Hepatic stellate cell (primary cell): ENCODE measurements at places on chromosomes 11 and 22.

DNA sequence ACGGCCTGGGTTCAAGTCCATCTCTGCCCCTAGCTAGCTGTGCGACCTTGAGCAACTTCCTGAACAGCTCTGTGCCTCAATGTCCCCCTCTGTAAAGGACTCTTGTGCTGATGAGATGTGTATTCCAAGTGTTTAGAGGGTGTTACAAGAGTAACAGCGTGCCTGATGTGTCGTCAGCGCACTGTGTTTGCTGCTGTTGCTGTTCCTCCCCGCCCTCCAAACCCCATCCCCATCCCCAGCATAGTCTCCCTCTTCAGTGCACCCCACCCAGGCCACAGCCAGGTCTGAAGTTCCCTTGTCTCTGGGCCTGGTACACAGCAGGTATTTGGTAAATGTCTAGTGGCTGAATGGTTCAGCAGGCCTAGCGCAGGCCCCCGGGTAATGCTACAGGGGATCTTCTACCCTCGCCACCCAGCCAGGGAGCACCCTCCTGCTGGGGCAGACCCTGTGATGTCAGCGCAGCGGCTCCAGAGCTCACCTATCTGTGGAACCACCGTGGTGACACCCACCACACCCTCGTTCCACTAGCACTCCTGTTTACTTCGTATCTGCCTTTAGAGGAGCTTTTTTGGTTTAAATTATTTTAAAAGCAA is 10.3 kb downstream of the CBX7 start:
- DNase-seq: no peak

DNA sequence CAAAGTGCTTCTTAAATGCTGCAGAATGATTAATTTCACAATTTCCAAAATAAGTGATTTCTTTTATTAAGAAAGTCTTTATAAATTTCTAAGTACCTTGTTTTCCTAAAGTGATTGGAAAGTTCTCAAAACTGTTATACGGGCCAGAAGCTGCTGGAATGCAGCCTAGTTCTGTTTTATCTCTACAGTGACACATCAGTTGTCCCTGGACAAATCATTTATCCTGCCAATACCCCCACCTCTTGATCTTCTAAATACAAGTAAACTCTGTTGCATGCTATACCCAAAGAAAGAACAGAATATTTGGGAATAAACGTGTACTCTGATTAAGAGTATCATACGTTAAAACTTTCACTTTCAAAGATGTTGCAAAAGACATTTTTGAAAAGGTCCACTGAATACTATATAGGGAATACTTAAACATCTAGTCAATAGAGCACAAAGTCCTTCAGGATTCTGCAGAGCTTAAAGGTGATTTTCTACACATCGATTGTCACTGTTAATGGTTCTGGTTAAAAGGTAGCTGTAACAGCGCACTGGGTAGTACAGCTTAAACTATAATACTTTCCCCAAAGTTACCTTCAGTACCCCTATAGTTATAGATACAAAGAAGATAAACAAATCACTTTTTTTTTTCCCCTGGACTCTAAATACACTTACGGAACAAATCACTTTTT is 92.1 kb upstream of the APOA1 start:
- DNase-seq: no peak

DNA sequence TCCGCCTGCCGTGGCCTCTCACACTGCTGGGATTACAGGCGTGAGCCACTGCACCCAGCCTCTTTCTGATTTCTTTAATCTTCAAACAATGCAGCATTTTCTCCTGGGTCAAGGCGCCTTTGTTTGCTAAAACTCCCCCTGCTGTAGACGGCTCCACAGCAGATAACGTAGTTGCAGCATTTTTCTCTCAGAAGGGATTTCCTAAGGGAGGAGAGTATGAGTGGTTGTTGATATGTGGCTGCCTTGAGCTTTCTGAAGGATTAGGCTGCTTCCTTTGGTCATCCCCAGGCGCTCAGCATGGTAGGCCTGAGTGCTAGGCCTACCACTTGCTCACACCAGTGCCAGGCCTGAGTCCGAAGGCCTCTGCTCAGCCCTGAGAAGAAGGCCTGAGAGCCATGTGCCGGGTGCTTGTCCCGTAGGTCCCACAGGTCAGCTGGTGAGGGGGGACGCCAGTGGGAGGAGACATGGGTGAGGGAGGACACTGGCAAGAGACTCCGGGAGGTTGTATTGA is 18.1 kb downstream of the SMARCB1 start:
- DNase-seq: no peak

DNA sequence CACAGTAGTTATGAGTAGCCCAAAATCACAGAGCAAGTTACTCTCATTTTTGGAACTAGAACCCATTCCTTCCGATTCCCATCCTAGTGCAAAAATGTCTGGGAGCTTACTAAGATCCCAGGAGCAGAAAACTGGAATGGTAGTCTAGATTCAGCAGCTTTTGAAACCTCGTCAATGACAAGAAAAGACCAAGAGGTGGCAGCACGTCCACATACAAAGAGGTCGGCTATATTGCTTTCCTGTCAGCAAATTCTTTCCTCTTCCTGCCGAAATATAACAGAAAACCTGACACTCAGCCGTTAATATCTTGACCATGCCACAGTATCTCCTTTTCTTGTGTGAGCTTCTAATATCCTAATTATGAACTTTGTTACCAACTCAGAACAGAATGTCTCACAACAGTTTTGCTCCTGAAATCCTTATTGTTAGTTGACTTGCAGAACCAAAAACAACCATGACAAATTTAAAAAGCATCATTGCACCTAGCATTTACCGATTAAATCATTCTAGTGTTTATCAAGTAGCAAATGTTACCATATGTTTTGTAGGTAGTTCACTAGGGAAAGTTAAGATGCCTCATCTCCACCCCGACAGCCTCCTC is 92.8 kb upstream of the OR9G4 start:
- DNase-seq: peak; percentile 15

- no peak for DNase-seq
These were observed 12.3 kb downstream of the PSMD13 start for GRCh38 chr11:249062-249461.

DNA sequence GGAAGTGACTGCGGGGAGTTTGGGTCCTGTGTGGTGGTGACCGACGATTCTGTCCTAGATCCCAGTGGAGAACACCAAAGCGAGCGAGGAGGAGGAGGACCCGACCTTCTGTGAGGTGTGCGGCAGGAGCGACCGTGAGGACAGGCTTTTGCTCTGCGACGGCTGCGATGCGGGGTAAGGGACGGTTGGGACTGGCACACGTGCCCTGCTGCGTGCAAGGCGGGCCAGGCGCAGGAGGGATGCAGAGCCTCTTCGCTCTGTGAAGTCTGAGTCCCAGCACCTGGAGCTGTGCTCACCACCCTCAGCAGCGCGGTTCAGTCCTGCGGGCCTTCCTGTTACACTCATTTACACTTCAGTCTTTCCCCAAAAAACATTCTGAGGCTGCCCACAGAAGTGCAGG is 16.2 kb downstream of the PHRF1 start:
- DNase-seq: no peak

- DNase-seq: no peak
These were observed 7.3 kb upstream of the SYCE3 start for GRCh38 chr22:50569896-50570535.

DNA sequence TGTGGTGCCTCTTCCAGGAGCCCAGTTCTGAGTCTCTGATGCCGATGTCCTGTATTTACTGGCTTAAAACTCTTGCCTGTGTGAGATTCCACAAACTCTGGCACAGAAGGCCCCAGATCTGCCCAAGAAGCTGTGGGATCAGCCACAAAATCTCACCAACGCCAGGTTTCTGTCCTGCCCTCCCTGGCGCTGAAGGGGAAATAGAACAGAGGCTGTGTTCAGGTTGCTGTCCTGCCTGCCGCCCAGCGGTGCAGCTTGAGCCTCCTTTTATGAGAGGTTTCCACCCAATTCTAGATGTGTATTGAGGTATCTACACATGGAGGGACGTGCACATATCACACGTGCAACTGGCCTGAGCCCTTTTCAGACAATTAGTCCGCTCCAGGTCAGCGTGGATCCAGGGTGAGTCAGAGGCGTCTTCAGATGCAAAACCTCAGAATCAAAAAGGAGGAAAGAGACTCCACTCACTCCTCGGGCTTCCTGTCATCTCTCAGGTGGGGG is 2.2 kb downstream of the TMEM80 start:
- no peak for DNase-seq

DNA sequence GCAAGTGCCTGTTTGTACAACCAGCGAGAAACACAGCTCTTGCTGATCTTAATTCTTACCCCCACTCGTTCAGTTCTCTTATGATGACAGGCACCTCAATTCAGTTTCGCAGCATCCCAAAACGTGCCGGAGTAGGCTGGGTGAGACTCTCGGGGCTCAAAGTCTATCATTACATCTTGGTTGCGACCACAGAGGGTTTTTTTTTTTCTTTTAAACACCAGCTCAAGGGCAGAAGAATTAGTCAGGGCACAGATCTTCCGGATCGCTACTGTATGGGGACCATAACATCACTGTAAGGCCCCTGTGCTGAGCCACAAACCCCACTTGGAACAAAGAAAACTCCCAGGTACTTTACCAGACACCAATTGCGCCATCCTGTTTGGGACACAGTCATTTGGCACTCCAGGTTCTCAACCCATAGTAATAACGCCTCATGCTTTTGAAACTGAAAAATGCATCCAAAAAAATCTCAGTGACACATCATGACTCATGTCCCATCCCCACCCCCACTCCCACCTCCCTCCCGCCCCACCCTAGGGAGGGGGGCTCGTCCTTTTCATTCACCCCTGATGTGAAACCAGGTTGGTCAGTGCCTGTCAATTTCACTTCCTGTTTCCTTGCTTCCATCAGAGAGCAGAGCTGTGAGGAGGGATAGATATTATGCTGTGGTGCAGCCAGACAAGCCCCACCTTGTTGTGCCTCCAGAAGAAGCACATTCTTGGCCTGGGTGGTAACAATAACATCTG is 41.0 kb upstream of the CD5 start:
- DNase-seq: no peak

DNA sequence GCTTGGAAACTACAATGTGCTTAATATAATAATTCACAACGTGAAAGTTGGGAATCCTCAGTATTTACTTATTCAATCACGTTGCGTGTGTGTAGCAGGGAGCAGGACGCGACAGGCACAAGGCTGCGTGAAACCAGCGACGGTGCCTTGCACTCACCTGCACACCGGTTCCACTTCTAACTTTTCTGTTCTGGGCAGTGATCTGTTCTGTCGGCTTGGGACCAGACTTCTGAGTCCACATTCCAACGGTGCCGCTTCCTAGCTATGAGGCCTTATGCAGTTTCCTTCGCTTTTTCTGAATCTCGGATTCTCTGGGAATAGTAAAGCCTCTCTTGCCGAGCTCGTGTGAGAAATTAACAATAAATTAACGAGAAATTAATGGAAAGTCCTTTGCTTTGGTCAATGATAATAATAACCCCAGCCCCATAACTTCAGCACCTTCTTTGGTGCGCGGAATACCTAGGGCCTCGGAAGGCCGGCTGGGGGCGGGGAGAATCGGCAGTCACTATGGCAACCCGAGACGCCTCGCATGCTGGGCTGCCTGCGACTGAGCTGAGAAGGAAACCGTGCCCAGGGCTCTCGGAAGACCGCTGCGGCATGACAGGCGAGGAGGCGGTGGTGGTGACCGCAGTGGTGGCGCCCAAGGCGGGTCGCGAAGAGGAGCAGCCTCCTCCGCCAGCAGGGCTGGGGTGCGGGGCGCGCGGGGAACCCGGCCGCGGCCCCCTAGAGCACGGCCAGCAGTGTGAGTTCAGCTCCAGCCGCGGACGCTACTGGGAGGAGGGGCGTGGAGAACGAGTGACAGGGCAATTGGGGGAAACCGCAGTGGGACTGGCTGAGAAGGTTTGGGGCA is at the start of gene C11orf97:
C11orf97 (plus strand) TSS at position 530 of the 850 bp plus-strand sequence; CDS start at position 598, 68 bp downstream.
- peak; percentile 60 for DNase-seq

DNA sequence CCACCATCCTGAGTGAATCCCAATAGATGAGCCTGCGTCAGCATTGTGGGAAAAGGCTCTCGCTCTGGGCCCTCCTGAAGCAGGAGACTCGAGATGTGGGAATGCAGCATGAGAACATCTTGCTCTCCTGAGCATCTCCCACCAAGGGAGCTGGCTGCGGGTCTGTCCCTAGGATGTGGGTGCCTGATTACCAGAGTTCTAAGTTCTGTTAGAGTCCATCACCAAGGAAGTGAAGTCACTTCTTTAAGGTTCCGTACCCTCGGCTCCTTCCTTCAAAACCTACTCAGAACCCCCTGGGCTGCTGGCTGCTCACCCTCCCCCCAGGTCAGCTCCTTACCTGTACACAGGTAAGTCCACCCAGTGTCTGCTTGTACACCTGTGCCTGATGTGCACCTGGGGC is 100.5 kb upstream of the IGLL5 start:
- no peak for DNase-seq

- DNase-seq: no peak
These were observed 26.2 kb upstream of the TMEM123 start for GRCh38 chr11:102478673-102479299.

DNA sequence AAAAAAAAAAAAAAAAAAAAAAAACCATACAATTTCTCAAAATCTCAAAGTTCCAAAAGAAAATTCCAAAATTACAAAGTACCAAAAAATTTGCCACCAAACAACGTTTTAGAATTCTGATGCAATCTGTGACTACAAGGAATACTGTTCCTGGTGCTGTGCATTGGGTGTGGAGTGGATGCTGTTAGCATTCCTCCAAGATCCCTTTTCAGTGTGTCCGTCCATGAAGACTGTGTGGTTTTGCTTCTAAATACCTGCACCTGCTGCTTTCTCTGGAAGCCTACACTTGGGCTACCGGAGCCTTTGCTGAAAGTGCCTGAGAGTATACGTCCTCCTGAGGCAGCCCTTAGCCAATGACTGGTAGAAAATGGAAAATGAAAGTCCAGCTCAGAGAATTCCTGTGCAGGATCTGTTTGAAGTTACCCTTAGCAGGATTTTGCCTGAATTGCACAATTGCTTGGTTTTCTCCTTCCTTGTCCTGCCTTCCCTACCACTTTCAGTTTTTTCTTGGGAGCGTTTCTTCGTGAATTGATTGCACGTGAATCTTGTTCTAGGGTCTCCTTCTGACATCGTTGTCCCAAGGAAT is 140.8 kb downstream of the TRPC6 start:
- DNase-seq: no peak

- no peak for DNase-seq
These were observed 3.1 kb upstream of the TMA7B start for GRCh38 chr22:39956932-39957664.

GRCh38 chr11:2347308-2347830 is 29.7 kb upstream of the CD81 start:
- DNase-seq: no peak

DNA sequence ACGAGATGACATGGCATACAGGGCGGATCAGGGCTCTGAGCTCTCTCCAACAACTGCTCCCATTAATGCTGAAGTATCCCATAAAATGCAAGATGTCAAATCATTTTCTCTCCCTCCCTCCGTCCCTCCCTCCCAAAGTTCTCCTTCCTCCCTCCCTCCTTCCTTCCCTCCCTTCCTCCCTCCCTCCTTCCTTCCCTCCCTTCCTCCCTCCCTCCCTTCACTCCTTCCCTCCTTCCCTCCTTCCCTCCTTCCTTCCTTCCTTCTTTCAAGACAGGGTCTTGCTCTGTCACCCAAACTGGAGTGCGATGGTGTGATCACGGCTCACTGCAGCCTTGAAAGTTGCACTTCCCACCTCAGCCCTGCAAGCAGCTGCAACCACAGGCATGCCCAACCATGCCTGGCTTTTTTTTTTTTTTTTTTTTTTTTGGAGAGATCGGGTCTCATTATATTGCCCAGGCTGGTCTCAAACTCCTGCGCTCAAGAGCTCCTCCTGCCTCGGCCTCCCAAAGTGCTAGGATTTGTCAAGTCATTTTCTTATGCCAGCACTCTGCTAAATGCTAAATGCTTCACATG is 38.2 kb downstream of the TXN2 start:
- DNase-seq: no peak
